Upper lobe of right lung (tissue), 1 donor: ENCODE measurements at places on chromosomes 13 and 19. TPM values are rescaled to one million over a fixed set of nuclear protein-coding genes. Genes with fewer than 3 reads are reported as not detected.

The CGB7 gene
- total RNA-seq = 0.43 TPM

- H3K36me3 ChIP-seq = no peaks in the 10 kb centered on the region
- no peak for DNase-seq
- H3K4me3 ChIP-seq = no peak overlapping the region
- no peaks in the 10 kb centered on the region for H3K4me1 ChIP-seq
Observed at GRCh38 chr13:26236296-26236695, 14.2 kb upstream of the RNF6 start.

DNA sequence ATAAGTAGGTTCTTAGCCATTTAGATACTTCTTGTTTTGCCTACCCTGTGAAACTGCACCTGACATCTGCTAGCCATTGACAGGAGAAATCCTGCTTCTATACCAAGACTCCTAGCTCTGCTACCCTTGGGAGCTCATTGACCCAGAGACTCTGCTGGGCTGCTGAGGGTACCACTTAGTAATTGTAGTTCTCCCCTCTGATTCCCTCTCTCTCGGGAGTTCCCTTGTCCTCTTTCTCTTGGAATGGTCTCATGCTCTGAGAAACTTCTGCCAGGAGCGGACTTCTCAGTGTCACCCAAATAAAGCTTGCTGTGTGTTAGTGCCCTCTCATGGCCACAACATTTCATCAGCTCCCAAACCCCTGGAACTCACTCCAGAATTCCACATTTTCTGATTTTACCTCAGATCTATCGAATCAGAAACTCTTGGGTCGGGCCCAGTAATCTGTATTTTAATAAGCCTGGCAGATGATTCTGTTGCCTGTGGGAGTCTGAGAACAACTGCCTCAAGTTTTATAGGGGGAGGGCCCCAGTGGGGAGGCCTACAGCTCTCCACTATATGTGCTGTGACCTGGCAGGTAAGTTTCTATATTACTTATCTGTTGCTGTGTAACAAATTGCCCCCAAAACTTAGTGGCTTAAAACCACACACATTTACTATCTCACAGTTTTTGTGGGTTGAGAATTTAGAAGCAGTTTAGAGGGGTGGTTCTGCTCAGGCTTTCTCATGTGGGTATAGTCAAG is 221.1 kb downstream of the TDRD3 start:
- H3K36me3 ChIP-seq = no peaks in the 10 kb centered on the region
- no peaks in the 10 kb centered on the region for H3K4me1 ChIP-seq
- no peak overlapping the region for H3K27ac ChIP-seq
- no peak for DNase-seq
- H3K4me3 ChIP-seq = no peak overlapping the region
- H3K27me3 ChIP-seq = peaks cover 4% of the 10 kb centered on the region

DNA sequence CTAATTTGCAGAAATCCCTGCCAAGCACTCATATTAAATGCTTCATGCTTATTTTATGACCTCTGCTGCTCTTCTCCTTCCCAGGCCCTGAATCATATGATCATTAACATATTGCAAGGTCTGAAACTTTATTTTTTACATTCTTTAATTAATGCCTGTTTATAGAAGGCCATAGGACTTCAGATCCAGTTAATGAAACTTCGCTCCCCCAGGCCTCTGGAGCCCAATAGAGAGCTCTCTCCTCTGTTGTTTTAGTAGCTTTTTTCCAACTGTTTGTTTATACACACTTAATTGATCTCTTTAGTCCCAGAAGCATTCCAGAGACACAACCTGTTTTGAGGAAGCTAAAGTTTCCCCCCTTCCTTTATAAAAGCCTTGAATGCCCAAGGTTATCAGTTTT is 68.3 kb downstream of the DACH1 start:
- H3K27ac ChIP-seq = no peak overlapping the region
- H3K27me3 ChIP-seq = no peaks in the 10 kb centered on the region
- DNase-seq = no peak
- no peaks in the 10 kb centered on the region for H3K36me3 ChIP-seq
- no peaks in the 10 kb centered on the region for H3K4me1 ChIP-seq
- H3K4me3 ChIP-seq = no peak overlapping the region

DNA sequence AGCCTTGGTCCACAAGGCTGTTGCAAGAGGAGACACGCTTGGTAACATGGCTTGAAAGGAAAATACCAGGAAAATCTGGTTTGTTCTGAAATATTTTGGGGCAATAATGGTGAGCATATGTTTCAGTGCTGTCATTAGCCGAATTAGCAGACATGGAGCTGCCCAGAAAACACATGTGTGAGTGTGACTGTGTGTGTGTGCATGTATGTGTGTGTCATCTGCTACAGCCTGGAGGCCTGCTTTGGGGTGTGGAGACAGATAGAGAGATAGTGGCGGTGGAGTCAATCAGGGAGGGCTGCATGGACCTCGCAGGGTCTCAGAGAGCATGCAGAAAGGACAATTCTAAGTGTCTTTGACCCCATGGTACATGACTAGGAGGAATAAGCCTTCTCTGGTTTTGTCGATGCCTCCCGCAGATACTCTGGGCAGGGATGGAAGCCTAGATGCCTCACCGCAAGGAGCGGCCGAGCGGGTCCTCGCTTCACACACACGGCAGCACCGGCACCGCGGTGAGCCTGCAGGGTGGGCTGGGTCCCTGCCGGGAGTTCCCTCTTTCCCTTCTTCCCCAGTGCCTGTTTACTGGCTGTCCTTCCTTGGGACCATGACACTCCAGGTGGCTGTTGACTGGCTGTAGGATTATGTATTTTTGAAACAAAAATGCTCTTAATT is 3.5 kb downstream of the KCTD15 start:
- peak overlapping the region; percentile 70 for H3K4me3 ChIP-seq
- no peak for DNase-seq
- H3K27ac ChIP-seq = no peak overlapping the region
- peaks cover 11% of the 10 kb centered on the region for H3K36me3 ChIP-seq
- no peaks in the 10 kb centered on the region for H3K27me3 ChIP-seq
